ENCODE measurements at places on chromosomes 7 and 10.

DNA sequence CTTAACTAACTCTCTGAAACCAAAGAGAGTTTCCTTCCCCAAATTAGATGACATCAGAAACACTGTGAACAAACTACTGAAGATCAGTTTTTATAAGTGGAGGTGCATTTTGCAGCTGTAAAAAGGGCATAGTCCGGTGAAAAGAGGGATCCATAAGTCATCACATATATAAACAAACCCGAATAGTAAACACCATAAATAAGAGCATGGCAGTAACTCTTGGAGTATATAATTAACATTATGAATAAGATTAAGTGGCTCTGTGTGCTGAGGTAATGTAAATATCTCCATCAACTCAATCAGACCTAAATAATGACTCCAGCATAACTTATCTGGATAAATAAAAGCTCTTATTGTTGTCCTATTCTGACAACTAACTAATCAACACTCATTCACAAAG, 43.0 kb upstream of the SHTN1 start:
- no peak for DNase-seq

DNA sequence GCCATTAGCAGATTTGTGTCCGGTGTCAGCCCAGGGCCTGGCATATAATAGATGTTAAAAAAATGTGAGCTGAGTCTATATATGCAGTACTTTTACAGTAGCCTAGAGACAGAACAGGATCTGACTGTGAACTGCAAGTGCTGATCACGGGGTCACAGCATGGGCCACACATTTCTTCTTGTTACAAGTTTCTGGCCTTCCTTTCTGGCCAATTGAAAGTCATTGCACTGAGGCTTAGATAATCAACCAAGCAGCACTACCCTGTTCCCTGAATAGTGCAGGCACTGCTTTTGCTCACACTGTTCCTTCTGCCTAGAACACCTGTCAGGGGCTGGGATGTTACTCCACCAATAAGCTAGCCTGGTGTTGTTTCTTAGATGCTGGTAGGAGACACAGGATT, 5.4 kb upstream of the MARVELD1 start:
- no peak for DNase-seq

GRCh38 chr10:63633677-63634487, 112.7 kb downstream of the REEP3 start:
- DNase-seq = no peak

DNA sequence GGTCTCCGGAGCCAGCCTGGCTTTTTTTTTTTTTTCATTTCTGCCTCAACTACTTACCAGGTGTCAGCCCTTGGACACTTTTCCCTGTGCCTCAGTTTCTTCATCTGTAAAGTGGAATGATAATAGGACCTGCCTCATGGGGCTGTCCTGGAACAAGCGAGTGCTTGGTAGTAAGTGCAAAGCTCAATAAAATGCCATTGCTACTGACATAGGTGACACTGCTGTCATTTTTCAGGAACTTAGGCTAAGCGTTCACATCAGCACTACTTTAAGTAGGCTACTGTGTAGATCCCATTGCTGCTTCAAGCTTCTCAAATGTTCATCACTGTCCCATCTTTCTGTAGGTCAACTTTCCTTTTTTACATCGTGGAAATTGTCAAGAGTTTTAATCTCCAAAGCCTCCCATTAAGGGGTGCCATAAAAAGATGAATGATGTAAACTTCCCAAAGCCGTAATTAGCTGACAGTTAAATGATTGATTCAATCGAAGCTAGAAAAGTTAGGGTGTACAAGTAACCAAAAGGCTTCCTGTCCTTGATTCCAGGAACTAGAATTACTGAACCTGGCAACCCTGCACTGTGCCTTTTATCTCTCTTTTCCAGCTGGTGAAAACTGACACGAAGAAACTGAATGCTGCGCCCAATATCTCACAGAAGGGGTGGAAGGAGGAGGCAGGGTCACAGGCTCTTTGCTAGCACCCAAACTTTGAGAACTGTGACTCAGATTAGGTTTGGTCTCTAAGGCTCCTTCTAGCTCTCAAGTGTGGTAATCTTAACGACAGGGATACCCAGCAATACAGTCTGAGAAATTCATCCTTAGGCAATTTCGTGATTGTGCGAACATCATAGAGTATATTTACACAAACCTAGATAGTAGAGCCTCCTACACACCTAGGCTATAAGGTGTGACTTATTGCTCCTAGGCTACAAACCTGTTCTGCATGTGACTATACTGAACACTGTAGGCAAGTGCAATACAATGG, 861 bp upstream of the USP6NL start:
- DNase-seq = no peak

GRCh38 chr10:22765660-22766547, 51.5 kb upstream of the PIP4K2A start:
- no peak for DNase-seq

DNA sequence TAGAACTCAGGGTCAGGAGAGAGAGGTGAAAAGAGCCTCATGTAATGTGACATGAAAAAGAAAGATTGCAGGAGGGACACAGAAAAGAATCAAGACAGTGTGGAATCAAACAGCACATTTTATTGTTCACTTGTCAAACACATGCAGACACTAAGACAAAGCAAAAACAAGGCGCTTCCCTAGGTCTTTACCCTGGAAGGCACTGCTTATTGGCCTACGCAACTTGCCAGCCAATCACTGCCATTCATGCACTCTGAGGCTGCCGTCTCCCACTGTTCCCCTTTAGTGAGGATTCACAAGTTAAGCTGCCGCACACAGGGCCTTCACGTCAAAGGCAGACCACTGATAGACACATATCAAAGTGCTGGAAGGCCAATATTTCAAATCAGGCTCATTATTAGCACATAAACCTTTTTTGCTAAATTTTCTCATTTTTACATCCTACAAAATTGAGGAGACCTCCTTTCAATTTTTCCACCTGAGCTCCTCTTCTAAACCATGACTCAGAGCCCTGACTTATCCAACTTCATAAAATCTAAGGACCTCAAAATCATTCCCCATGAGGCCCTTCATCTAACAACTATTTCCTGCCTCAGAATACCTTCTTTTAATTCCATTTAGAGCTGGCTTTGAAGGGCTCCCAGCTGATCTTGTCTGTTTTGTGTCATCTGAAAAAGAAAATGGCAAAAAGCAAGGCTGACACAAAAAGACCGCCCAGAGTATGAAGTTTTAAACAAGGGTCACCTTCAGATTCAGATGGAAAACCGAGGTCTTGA, 149.4 kb downstream of the CHCHD3 start:
- no peak for DNase-seq

DNA sequence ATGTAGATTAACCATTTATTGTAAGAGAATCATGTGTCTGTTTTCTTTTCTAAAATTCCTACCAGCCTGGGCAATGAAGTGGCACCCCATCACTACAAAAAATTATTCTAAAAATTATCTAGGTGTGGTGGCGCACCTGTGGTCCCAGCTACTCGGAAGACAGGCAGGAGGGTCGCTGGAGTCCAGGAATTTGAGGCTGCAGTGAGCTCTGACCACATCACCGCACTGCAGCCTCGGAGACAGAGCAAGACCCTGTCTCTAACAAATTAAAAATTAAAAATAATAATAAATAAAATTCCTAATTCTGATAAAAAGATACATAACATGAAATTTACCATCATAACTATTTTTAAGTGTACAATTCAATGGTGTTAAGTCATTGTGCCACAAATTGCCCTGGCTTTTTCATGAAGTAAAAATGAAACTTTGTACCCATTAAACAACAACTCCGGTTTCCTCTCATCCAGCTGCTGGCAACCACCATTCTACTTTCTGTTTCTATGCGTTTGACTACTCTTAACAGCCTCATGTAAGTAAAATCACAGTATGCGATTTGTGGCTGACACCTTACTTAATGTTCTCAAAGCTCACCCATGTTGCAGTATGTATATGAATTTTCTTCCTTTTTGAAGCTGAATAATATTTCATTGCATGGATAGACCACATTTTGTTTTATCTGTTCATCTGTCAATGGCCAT, 20.6 kb upstream of the USP6NL start:
- no peak for DNase-seq

GRCh38 chr10:55051515-55051914, 250.5 kb upstream of the PCDH15 start:
- DNase-seq = no peak

- DNase-seq = no peak
Observed at GRCh38 chr7:50612704-50613103, 47.5 kb upstream of the DDC start.

DNA sequence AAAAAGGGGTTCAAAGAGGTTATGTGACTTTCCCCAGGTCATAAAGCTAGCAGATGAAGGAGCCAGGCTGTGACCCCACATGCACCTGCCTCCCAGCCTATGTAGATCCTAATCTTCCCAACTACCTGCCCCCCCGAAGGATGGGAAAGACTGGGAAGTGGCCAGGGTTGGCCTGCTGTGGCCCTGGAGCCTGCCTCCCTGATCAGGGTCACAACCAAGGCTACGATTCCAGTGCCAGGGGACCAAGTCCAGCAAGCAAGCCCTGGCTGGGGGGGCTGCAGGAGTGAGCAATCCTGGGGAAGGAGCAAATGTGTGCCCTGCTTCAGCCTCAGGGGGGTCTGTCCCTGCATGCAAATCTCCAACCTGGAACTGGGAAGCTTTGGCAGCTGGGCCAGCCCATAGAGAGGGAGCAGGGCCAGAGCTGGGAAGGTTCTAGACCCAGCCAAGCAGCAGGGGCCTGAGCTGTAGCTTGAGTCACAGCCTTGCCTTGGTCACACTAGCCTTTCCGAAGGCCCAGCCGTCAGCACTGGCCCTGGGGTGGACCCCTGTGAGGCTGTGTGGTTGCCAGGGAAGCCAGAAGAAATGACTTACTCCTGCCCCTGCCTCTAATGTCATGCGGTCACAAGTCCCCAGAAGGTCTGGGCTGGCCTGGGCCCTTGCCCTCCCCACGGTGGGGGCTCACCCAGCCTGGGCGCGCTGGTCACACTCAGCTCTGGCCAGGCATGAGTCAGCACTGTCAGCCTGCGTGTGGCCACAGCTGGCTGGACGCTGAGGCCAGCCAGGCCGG, 96.4 kb upstream of the ZMIZ1 start:
- DNase-seq = no peak

DNA sequence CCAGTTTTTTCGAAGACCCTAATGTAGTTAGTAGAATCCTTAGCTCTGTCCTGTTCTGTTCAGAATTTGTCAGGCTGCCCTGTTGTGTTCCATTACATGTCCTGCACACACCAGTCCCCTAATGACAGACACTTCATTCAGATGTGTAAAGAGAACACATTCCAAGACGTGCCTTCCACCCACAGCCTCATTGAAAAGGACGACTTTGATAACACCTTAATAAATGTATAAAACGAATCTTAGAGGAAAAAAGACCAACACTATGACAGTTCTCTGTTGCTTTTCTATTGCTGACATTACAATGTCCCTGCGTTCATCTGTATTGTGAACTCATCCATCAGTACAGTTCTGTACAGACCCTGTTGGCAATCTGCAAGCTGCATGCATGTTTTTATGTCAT, 3.5 kb downstream of the LRRTM3 start:
- no peak for DNase-seq

- no peak for DNase-seq
Observed at GRCh38 chr10:103086261-103086660, 106.8 kb downstream of the NT5C2 start.

DNA sequence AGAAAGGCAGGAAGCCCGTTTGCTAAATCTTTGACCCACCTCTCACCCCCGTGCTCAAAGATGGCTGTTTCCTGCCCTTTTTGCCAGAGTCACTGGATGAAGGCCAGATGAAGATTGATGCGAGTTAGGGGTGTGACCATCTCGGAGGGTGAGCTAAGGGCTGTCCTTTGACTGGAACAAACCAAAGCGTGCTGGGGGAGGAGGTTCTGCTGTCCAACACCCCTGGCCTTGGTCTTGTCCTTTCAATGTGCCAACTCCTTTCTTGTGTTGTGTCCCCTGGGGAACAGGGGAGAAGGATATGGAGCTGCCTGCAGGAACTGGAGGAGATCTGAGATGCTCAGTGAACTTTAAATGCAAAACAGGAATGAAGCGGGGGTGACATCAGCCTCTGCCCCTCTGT, 90.3 kb upstream of the ADAM12 start:
- no peak for DNase-seq

DNA sequence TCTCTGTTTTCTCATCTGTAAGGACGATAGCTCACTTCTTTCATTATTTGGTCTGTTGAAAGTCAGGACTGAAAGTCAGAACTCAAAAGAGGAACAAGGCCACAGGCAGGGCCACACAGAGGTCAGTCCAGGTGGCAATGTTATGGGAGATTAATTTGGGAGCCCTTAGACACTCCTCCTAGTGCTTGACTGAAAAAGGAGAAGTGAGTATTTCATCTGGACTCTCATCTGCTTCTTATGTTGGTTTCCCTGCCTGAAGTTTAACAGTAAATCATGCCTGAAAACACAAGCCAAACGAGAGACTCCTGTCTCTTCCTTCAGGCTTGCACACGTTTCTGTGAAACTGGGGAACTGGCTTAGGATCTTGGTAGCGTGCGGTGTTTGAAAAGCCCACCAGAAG, 248.5 kb downstream of the BUB3 start:
- DNase-seq = no peak

DNA sequence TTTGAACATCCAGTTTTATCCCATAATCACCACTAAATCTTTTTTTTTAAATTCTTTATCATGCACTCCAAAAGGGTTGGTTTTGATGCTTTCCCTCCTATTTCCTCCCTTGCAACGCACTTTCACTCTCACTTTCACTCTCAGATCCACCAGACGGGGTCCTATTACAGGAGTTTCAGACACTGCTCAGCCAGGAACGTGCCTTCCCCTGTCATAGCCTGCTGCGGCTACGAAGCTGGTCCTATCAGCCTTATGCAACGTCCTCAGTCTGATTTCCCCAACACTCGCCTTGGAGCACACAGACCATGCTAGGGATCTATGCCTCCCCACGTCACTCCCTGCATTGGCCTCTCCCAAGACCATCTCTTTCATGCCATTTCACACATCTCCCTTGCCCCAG, 23.4 kb downstream of the ZPBP start:
- DNase-seq = no peak

DNA sequence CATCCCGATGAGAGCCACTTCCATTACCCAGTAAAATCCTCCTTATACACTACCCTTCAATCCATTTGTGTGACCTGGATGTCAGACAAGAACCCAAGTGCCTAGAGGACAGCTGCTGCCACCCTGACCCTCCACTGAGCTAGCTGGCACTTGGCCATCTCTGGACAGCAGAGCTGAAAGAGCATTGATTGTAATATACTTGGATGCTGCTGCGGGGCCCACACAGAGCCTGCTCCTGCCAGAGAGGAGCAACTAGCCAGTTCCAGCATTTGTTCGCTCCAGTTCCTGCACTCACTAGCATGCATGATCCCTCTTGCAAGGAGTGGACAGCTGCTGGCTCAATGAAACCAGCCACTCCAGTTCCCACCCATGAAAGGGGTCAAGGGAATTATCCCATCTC, 8.4 kb upstream of the TMEM254 start:
- DNase-seq = no peak

DNA sequence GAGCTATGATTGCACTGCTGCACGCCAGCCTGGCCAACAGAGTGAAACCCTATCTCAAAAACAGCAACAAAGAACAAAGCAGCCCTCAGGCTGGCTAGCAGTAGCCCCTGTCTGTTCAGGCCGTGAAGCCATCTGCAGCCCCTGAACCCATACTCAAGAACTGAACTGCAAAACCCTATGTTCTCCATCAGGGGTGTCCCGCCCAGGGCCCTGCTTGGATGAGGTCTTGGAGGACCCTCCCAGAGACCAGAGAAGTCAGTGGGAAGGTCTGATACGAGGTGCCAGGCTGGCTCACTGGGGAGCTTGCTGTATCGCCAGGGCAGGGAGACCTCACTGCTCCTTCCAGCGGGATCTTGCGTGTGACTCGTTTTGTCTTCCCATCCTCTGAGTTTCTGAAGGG, 39.3 kb downstream of the RBM17 start:
- DNase-seq = no peak
